ENCODE measurements at places on chromosomes 3 and 15. TPM values are rescaled to one million over a fixed set of nuclear protein-coding genes. Genes with fewer than 3 reads are reported as not detected.

FEZF2 gene
- not detected for total RNA-seq

U2SURP gene
- total RNA-seq: 157 TPM

TF gene
- 1.7 TPM for total RNA-seq

TM4SF4 gene
- not detected for total RNA-seq

SPTSSB gene
- not detected for total RNA-seq

HEXA gene
- 87.6 TPM for total RNA-seq

GCSAM gene
- total RNA-seq: 17.8 TPM

IVD gene
- total RNA-seq: 61.2 TPM

ATP8B4 gene
- 21.3 TPM for total RNA-seq

LRRC31 gene
- total RNA-seq: not detected

RARRES1 gene
- total RNA-seq: 0.41 TPM

RLBP1 gene
- total RNA-seq: not detected

MCF2L2 gene
- 7.6 TPM for total RNA-seq

PCLAF gene
- total RNA-seq: 70.6 TPM

WDR48 gene
- total RNA-seq: 53.3 TPM

PCOLCE2 gene
- not detected for total RNA-seq

CCDC50 gene
- 35.9 TPM for total RNA-seq

ZNF80 gene
- total RNA-seq: 0.53 TPM

THPO gene
- total RNA-seq: not detected

CPEB1 gene
- 1.1 TPM for total RNA-seq

RHOV gene
- 0.14 TPM for total RNA-seq

C3orf52 gene
- total RNA-seq: 3.2 TPM

SNX1 gene
- 104 TPM for total RNA-seq

SLC12A8 gene
- 0.53 TPM for total RNA-seq

CEMIP gene
- 0.09 TPM for total RNA-seq

CFAP100 gene
- total RNA-seq: not detected

RHCG gene
- total RNA-seq: not detected

HRH1 gene
- total RNA-seq: 4.6 TPM

XYLB gene
- 2.4 TPM for total RNA-seq

SYNPR gene
- not detected for total RNA-seq

CPN2 gene
- not detected for total RNA-seq

KCTD6 gene
- 8.2 TPM for total RNA-seq

TRIP4 gene
- 29.7 TPM for total RNA-seq

FAM162A gene
- total RNA-seq: 79.0 TPM

EPHA3 gene
- total RNA-seq: 0.35 TPM

PPP1R14D gene
- total RNA-seq: not detected

TSPAN3 gene
- 36.4 TPM for total RNA-seq

LRRC34 gene
- total RNA-seq: 4.5 TPM

ITIH3 gene
- not detected for total RNA-seq

B3GALNT1 gene
- 1.9 TPM for total RNA-seq

SLITRK3 gene
- total RNA-seq: not detected

IL17RE gene
- 5.5 TPM for total RNA-seq

SLTM gene
- total RNA-seq: 115 TPM

UACA gene
- total RNA-seq: 2.0 TPM

USP50 gene
- total RNA-seq: not detected

DAZL gene
- not detected for total RNA-seq

All from activated T-cell treated with anti-CD3 and anti-CD28 coated beads, Interleukin-2, amount 50 U/mL, for 72 hours (primary cell).